Activated CD4-positive, CD25-positive, alpha-beta regulatory T cell treated with anti-CD3 and anti-CD28 coated beads, Interleukin-2, amount 50 U/mL, for 24 hours (primary cell): ENCODE measurements at places on chromosomes 5 and 9.

DNA sequence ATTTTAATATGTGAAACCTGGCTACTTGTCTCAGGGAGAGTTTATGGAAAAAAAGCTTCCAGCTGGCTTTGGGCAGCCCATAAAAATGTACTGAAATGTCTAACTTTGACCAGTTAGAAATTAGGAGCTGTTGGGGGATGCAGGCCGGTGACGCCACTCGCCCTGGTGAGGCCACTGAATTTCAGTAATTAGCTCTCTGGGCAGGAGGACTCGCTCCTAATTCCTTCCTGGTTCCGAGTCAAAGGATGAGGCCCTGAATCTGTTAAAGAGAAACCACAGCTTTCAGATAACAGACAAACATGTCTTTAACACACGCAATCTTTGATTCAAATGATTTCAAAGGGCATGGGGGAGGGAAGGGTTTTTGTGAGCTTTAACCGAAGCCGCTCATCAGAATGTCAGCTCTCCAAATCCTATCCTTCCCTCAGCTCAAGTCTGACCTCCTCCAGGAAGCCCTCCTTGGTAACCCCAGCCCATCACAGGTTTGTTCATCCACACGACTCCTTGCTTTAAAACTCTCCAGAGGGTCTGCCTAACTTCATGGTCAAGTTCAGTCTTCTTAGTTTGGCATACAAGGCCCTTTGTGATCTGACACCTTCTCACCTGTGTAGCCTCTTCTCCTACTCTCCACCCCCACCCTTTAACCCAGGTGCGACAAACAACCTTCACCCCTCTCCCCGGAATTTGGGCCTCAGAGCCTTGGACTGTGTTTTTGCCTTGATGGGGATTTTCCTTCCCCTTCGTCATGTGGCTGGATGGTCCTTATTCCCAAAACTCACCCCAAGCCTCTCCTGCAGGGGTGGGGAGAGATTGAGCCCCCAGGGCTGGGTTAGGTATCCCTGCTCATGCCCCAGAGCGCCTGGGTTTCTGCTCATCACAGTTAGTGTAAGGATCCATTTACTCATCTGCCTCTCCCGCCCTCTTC, 13.6 kb upstream of the PHF19 start:
- peak; percentile 6 for ATAC-seq

DNA sequence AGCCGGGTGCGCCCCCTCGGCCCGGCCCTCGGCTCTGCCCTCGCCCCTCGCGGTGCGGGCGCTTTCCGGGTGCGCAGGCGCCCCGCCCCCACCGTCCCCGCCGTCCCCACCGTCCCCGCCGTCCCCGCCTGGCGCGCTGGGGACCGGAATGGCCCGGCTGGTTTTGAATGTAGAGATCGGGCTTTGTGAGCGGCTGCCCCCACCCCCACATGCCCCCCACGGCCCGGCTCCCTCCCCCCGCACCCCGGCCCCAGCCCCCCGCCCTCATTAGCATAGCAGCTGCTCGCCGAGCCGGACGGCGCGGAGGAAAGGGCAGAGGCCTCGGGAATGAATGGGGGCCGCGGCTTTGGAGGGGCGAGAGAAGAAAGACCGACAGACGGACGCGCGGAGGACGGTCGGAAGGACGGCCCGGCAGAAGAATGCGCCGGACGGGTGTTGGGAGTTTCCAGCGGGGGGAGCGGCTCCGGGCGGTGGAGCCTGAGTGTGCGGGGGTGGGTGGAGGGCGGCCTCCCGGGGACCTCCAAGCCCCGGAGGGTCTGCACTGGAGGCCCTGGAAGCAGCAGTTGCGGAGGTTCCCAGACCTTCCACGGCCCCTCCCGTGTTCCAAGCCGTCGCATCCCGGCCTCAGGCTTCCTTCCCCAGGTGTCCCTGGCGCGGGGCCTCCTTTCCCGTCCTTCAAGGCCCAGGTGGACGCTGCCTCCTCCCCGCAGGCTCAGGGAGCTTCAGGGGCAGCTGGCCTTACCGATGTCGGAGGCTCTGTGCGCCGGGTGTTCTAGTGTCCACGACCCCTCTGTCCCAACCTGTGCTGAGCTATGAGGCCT, 6.0 kb downstream of the NRARP start:
- no peak for ATAC-seq

GRCh38 chr9:33620738-33621439, 96.8 kb downstream of the ANKRD18B start:
- ATAC-seq, result no peak

GRCh38 chr5:135435467-135436330, 11.4 kb downstream of the DCANP1 start:
- no peak for ATAC-seq

GRCh38 chr5:96703995-96704394, 41.8 kb downstream of the CAST start:
- no peak for ATAC-seq

GRCh38 chr5:154575546-154576428, 97.8 kb upstream of the HAND1 start:
- no peak for ATAC-seq

- no peak for ATAC-seq
Observed at GRCh38 chr9:8961186-8961851, 1161.7 kb upstream of the DMAC1 start.

- no peak for ATAC-seq
Observed at GRCh38 chr5:78665534-78665933, 17.0 kb upstream of the LHFPL2 start.

- ATAC-seq, result peak; percentile 55
Observed at GRCh38 chr9:31302620-31303418, 1081.6 kb upstream of the ACO1 start.

DNA sequence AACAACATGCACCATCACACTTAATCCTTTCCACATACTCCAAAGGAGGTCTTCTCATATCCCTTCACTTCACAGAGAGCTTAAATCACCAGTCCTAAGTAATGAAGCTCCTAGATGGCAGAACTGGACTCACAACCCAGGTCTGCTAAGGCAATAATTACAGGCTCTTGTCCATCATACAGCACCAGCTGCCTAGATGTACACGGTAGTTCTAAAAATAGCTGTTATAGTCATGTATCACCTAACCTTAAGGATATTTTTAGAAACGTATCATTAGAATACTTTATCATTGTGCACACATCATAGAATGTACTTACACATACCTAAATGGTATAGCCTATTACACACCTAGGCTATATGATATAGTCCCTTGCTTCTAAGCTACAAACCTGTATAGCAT, 644.6 kb upstream of the RGMB start:
- ATAC-seq, result no peak

- no peak for ATAC-seq
Observed at GRCh38 chr5:179488975-179489374, 61.4 kb upstream of the RUFY1 start.

DNA sequence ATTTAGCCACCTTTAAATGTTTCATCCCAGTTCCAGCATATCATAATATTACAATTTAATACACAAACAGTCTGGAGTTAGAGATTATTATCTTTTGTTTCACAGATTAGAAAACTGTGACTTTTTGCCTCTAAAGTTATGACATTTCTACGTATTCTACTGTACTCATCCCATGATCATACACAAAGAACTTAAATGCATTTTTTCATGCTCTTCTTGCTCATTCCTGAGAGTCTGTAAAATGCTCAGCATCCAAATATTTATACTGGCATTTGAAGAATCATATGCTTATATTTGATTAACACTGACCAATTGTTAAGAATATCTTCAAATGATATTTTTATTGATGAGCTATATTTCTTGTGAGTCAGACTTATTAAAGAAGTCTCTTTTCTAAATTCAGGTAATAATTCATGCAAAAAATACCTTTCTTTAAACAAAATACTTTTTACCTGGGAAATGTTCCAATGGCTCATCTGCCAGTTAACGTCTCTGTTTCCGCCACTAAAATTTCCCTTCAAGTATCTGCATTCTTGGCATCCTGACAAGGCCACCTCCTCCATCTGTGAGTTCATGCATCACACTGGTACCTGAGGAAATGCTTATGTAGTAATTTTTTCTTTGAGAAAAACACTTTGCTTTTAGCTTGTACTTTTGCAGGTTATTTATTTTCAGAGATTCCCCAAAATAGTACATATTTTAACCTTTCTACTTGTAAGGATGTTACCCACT, 139.6 kb upstream of the RASA1 start:
- ATAC-seq, result no peak

- ATAC-seq, result no peak
Observed at GRCh38 chr9:78438211-78438610, 141.3 kb downstream of the PSAT1 start.

DNA sequence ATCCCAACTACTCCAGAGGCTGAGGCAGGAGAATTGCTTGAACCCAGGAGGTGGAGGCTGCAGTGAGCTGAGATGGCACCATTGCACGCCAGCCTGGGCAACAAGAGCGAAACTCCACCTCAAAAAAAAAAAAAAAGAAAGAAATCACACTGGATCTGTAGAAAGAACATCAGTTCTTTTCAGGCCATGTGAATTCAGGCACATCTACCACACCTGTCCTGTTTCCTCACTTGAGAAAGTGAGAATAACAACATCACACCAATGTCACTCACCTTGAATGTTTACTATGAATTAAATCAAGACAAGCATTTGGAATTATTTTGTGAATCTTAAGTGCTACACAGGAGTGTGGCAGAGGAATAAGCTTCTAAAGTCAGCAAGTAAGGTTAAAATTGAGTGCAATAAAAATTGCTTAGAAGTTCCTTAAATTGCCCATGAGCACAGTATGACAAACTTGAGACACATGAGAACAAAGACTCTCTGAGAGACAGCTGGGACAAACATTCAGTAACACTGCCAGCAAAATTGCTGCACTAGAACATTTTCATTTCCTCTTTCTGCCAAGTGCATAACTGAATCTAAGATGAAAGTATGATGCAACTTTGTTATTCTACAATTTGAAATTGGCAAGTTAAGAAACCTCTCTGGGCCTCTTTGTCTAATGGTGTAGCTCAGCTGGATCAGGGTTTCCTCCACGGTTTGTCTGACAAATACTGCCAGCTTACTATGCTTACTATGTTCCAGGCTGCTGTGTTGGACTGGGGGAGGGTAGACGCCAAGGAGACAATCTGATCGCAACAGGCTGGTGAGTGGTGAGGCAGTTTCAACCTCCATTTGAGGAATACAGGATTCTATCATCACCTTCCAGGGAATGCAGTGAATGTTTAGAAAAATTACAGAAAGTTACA, 1.9 kb upstream of the RIC1 start:
- peak; percentile 14 for ATAC-seq

DNA sequence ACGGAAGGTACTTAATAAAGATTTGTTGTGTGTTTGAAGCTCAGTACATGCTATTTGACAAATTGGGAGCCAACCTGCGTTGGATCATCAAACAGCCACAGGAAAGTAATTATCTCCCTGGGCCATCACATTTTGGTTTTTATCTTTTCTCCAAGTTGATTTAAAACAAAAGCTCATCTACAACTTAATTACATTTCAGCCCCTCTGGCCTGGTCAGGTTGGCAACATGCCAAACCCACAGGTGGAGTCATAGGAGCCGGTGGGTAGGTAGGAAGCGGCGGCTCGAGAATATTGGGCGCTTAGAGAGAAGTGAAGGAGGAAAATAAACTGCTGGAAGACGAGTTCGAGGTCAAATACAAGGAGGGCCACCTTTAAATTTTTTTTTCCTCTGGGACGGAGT, 64.9 kb upstream of the FANCC start:
- ATAC-seq, result no peak

DNA sequence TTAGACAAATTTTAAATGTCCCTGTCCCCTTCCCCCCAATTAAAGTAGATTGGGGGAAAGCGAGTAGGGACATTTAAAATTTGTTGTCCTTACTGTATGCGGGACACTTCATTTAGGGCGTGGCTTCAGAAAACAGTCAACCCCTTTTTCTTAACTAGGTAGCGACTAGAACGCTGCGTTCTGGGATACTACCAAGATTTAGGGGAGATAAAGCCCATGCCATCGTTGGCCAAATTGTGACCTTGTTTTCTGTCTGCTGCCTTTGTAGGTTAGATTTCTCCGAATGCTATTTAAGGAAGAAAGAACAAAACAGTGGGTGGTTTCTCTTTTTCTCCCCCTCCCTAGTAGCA, 1.2 kb downstream of the CKS2 start:
- ATAC-seq, result no peak

DNA sequence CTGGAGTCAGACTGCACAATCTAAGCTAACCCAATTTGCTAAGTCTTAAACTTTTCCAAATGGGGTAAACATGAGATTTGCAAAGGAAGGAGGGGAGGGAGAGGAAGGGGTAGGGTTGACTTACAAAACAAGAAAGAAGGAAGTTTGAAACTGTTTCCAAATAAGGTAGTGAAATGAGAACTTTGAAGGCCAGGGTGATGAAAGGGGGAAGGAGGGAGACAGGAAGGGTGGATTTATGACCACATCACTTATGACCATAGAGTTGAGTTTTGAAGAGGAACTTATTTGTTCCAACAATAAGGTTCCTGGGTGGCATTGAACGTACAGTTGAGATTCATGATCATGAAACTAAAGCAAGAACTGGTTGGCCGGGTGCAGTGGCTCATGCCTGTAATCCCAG, 72.5 kb upstream of the DAPK1 start:
- no peak for ATAC-seq

GRCh38 chr5:142789206-142789605, 19.0 kb downstream of the ARHGAP26 start:
- ATAC-seq, result no peak

- ATAC-seq, result no peak
Observed at GRCh38 chr5:82523633-82524032, 245.5 kb upstream of the RPS23 start.

DNA sequence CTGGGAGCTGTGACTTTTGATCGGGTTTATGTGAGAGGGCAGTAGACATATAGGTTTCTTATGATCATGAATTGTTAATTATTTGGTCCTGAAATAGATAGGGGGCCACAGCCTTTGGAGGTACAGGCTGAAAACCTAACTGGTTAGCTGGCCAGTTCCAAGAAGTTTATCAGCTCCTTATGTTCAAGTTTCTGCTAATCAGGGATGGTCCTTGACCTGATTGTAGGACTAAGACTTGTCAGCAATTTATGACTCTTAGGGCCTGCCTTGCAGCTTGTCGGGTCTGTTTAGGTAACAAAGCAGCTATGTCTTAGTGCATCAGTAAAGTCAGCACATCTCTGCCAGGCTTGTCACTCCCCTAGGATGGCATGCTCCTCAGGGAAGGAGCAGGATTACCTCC, 151.8 kb upstream of the RUSC2 start:
- no peak for ATAC-seq

GRCh38 chr9:70409800-70410199, 4.7 kb downstream of the KLF9 start:
- no peak for ATAC-seq

DNA sequence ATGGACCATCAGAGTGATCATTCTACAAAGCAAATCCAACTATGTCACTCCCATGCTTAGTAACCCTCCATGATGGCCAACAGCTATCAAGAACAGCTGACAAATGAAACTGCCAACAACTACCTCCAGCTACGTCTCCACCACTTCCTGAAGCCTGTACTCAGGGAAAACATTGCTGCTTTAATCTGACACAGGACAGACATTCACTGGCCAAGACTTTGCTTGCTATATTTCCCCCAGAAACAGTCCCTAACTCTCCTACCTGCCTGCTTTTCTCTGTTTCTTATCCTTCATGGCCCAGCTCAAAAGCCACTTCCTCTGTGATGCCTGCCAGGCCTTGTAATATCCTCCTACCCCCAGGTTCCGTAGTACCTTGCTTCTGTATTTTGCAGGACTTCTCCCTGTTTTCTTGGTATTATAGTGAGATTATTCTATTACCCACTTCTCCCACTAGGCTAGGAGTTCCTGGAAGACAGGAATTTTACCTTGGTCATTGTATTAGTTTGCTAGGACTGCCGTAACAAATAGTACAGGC, 14.7 kb upstream of the RAB14 start:
- ATAC-seq, result no peak
